ENCODE measurements at places on chromosomes 5 and 9. TPM values are rescaled to one million over a fixed set of nuclear protein-coding genes. Genes with fewer than 3 reads are reported as not detected.

ADAMTS16 gene
- not detected for polyA plus RNA-seq

- DNase-seq = no peak
These were observed 7.4 kb upstream of the ADAM19 start for GRCh38 chr5:157582731-157583620.

GRCh38 chr5:111976705-111977435 lies 219.9 kb upstream of the NREP start:
- DNase-seq = peak; percentile 26

DNA sequence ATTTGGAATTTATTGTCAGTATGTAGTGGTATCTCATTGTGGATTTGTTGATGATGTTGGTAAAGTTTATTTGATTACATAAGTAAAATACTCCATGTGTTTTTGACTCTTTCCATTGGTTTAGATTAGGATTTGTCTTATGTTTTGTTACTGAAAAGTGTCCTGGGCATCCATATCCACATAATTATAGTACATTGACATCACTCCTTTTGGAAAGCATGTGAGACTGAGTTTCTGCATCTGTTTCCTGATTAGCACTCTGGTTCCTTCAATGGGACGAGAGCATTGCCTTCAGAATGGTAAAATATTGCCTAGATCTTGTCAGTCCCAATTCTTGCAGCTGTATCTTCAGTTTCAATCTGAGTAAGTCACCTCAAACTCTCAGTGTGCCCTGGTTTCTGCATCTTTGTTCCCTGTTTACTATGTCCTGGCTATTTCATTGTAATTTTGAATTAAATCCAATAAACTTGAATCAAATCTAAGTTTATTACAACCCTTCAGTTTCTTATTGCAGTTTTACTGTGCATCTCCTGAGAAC lies 128.1 kb downstream of the FBXO38 start:
- DNase-seq = no peak

DNA sequence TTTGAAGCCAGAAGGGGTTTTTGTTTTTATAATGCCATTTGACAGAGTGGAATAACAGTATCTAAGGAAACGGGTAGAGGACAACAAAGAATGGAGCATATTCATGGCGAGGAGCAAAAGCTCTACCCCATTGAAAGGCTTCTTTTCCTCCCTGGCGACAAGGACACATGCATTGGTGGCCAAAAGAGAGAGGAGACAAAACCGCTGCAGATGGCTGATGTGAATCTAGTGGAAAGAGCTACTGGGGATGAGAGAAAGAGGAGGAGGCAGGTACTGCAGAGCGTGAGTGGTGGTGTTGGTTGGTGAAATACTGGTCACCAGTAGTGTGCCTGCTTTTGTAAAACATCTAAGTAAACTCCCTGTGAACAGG lies 491 bp downstream of the APC start:
- no peak for DNase-seq

GRCh38 chr9:79613145-79613544 lies 41.4 kb downstream of the TLE4 start:
- no peak for DNase-seq

SPDL1 gene
- polyA plus RNA-seq = 5.4 TPM

GBA2 gene
- polyA plus RNA-seq = 38.9 TPM
